SW 1271 (cell line): ENCODE measurements at places on chromosomes 5 and 9.

DNA sequence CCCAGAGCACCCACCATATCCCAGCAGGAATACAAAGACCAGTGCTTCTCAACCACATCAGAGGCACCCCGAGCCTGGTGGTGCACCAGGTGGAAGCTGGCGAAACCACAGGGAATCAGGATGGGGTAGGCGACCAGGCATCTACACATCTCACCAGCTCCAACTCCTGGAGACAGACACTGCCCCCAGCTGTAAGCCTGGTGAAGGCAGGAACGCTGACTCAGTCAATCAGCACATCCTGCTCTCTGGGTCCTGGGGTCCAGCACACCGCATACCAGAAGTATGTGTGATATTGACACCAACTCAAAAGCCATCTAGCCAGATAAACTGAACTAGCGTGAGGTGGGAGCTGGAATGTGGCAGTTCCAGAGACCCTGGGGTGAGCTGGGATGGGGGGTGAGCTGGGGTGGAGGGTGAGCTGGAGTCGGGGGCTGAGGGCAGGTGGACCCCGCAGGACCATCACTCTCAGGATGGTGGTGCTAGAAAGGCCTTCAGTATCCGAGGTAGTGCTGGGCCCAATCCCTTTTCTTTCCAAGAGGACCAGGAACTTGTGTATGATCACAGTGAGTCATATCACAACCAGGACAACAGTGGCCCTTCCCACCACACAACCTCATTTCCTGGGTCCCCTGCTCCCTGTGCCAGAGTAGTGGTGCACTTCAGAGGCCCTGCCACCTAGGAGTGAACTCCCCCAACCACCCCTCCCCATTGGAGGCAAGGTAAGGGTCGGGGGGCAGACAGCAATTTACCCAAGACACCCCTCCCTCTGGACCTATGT lies 2.5 kb downstream of the DBN1 start:
- DNase-seq, result peak; percentile 37

DNA sequence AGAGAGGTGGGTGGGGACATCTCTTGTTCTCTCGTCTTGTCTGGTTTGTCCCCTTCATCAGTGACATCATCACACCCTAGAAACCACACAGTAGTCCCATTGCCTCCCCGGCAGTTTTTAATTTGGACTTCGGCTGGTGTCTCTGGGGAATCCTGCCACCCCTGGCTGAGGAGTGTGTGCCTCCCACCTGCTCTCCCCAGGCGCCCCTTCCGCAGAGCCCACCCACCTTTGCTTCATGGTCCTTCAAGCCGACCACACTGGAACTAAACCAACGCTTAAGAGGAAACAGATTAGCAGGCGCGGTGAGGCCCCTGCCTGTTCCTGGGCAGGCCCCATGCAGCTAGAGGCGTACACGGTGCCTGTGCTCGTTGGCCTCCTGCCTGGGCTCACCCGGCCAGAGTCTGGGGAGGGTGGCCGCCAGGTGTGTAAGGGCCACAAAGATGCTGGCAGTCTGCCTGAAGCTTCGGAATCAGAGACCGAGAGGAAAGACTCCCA lies 107.6 kb upstream of the SPRY4 start:
- no peak for DNase-seq

GRCh38 chr5:127228540-127229184 lies 61.9 kb upstream of the MEGF10 start:
- DNase-seq, result no peak

DNA sequence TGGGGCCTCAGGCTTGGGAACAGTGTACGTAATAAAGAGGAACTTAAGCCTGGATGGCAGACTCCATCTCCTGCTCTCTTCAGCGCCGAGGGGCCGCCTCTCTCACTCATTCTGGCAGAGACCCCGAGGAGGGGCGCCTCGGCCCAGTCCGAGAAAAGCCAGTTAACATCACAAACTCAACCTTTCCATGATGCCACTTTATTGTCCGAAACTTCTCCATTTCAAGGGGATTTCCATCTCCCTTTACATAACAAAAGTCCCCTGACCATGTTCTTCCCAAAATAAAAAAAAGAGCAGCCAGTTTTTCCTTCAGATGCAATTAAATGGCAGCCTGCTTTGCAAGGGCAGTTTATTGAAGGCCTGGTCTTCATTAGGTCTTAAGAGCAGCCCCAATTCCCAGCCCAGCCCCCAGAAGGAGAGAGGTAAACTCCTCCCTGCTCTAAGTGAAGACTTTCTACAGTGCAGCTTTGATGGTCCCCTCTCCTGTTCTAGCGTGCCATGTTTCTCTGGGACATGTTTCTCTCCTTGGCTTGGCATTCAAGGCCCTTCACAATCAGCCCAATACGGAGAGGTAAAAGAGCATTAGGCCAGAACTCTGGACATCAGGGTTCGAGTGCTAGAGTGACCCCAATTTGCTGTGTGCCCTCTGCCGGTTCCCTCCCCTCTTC lies 19.5 kb upstream of the RAB14 start:
- no peak for DNase-seq

GRCh38 chr5:84411832-84412605 lies 27.3 kb upstream of the EDIL3 start:
- DNase-seq, result no peak

GRCh38 chr5:139377226-139377625 lies 5.9 kb downstream of the SLC23A1 start:
- no peak for DNase-seq

- no peak for DNase-seq
Observed at GRCh38 chr5:113607361-113607760, 93.9 kb downstream of the YTHDC2 start.

- DNase-seq, result no peak
Observed at GRCh38 chr5:14429101-14430050, 152.2 kb upstream of the OTULINL start.

DNA sequence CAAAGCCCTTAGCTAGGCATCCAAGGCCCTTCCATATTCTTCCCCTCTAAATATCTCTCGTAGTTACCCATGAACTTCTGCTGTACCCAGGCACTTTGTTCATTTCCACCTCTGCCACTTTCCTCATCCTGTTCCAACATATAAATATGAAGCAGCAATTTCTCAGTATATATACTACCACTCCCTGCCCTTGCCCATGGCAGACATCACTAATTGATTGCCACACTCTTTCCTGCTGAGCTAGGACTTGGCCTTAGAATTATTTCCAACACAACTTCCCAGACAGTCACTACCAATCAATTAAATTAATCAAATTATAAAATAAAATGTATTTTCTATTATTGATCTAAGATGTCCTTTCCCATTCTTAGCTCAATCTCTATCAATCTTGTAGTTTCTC lies 8.5 kb downstream of the INSYN2B start:
- peak; percentile 19 for DNase-seq

GRCh38 chr9:93612796-93613154 lies 36.4 kb downstream of the PHF2 start:
- no peak for DNase-seq

DNA sequence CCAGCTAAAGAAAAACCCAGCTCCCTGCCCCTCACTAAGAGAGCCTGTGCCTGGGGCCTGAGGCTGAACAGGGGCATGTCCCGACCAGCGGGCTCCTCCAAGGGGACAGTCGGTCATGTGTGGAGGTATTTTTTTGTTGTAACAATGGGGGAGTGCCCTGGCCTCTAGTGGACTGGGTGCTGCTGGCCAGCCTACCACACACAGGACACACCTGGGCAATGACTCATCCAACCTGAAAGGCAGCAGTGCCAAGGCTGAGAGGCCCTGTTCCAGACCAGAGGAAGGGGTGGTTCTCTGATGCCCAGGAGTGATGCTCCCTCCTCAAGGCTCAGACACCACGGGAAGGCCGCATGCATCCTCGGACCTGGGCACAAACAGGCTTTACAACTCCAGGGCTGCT lies 181.5 kb downstream of the OLFM1 start:
- no peak for DNase-seq

GRCh38 chr5:96144289-96144688 lies 182.6 kb upstream of the ELL2 start:
- DNase-seq, result no peak

DNA sequence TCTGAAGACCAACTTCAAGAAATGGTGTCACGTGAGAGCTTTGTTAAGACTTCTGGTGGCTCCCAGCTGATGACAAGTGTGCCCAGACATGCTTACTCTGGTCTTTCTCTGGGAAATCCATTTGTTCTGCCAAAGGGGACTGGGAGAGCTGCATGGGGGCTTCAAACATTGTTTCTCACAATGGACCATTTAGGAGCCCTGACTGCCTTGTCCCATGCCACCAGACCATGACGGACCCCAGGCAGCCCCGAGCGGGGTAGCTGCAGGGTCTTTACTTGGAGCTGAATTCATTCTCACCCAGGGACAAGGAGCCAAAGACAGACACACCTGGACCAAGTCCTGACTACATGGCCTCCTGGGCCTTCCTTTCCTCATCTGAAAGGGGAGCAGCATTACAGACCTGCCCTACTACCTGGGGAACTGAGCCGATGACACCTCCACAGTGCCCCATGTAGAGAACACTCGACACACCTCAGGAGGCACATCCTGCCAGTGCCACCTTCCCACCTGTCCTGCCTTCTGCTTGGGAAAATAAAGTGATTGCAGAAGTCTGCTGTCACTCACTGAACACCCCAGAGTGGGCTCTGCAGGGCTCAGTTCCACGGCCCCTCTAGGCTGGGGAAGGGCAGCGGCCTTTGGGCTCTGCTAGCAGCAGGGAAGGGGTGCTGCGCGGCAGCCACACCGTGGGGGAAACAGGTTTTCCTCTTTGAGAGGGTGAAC lies 169.0 kb downstream of the DAB2IP start:
- no peak for DNase-seq

GRCh38 chr9:121196389-121196788 lies 5.3 kb downstream of the RAB14 start:
- no peak for DNase-seq
